ENCODE measurements at places on chromosomes 4 and X.

DNA sequence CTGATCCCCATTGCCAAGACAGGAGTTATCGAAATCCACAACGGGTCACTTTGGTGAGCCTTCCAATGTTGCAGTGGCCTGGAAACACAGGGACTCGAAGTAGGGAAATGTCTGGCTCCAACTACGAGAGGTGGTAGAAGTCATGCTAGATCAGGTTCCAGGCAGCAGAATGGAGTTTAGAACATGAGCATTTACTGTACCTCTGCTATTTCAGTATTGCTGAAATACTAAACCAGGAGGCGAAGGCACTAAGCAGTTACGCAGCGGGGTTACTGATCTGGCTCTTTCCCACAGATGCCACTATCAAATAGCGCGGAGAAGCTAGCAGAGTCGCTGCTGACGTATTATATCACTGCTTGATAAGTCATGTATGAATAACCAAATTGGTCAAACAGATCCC is 56.3 kb downstream of the PTCHD1 start:
- DNase-seq = no peak

GRCh38 chrX:63050225-63050624 is 300.9 kb downstream of the SPIN4 start:
- DNase-seq = no peak

- no peak for DNase-seq
Measured at GRCh38 chrX:109036624-109037023, 300.3 kb upstream of the IRS4 start.

DNA sequence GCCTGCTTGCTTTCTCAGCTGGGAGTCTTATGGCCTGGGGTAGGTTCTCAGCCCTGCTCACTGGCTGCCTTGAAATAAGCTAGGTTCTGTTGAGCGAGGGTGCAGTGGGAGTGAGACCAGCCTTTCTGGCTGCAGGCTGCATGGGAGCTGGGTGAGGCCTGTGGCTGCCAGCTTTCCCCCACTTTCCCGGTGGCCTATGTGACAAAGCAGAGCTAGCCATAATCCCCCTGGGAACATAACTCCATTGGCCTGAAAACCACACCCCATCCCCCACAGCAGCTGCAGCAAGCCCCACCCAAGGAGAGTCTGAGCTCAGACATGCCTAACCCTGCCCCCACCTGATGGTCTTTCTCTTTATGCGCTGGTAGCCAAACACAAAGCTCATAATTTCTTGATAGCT is 118.9 kb downstream of the KLHL4 start:
- no peak for DNase-seq

DNA sequence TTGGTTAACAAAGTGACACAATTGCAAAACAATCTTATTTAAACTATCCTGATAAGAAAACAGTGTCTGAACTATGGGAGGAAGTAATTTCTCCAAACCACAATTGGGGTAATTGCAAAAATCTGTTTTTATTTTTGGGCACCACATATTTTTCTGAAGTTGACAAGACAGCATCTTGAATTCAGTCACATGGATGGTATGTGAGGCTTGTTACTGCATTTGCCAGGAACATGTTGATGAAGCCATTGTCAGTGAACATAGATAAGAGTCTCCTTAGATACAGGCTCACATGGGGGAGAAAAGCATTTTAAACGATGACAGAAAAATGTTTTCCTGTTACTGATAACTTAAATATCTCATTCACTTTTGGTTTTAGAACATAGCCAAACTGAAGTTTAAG is 5.5 kb upstream of the USP53 start:
- DNase-seq = peak; percentile 66

DNA sequence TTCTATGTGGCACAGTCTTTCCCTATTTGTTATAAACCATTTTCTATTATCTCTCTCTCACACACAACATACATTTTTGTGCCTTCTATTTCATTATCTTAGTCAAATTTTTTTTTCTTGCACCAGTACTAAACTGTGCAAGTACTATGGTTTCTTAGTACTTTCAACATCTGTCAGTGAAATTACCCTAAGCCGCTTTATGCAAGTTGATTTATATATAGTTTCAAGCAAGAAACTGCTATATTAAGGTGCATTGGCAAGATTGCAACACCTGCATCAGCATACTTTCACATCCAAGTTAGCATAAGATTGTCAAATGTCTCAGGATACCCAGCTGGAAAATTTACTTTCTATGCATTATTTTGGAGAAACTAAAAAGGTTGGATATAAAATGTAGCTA is 180.2 kb upstream of the FSTL5 start:
- no peak for DNase-seq

GRCh38 chrX:131816551-131817136 is 206.5 kb upstream of the STK26 start:
- no peak for DNase-seq

Data from fibroblast of skin of left quadriceps (primary cell).